ENCODE measurements at places on chromosomes 1 and 21. TPM values are rescaled to one million over a fixed set of nuclear protein-coding genes. Genes with fewer than 3 reads are reported as not detected.

Gene METTL25B
- 13.9 TPM for total RNA-seq

Gene CD84
- 2.0 TPM for total RNA-seq

Gene S1PR1
- total RNA-seq, result 10.8 TPM

GRCh38 chr1:201471772-201472171 is 2.8 kb upstream of the PHLDA3 start:
- peak; percentile 51 for DNase-seq

- peak; percentile 54 for DNase-seq
These were observed 233.6 kb upstream of the PTBP2 start for GRCh38 chr1:96487971-96488370.

DNA sequence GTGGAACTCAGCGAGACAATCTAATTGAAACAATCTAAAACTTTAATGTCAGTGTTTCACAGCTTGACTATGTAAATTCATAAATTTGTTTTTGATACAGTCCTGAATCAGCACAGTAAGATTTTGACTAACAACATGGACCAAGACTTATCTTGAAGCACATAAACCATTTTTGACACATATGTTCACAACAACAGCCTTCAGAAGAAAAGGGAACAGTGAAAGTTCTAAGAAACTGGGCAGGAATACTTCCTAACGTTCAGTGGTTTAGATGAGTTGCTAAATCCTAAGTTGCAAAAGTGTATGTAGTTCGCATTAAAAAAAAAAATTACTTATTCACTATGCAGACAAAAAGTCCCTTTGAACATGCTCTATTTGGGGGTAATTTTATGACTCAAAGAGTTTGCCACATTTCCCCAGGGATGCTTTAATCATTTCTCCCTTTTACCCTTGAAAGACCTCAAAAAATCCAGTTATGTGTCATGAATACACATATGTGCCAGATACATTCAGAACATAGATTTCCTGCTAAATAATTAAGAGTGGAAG is 120.2 kb downstream of the MRPL39 start:
- no peak for DNase-seq
